ENCODE measurements at places on chromosomes 5 and 9. TPM values are rescaled to one million over a fixed set of nuclear protein-coding genes. Genes with fewer than 3 reads are reported as not detected.
A peak's percentile ranks its signal among the peaks of the same experiment; 100 is the strongest.

DNA sequence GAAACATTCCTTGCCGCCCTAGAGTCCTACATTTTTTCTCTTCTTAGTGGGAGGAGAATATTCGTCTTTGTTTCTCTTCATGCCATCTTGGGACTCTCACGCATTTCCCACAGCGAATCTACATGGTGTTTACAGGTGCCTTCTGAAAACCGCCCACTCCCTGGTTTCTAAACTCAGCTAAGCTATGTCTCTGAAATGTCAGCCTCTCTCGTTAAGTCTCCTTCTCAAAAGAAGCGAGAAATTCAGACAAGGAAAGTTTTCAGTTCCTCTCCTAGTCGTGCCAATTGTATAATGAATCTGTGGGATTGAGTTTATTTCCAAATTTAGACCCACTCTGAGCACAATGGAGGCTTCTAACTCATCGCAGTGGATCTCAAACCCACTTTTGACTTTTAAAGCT is 186.8 kb upstream of the NFIB start:
- H3K27ac ChIP-seq, result no peak overlapping the region
- no peak overlapping the region for H3K4me3 ChIP-seq
- H3K27me3 ChIP-seq, result no peaks in the 10 kb centered on the region

DNA sequence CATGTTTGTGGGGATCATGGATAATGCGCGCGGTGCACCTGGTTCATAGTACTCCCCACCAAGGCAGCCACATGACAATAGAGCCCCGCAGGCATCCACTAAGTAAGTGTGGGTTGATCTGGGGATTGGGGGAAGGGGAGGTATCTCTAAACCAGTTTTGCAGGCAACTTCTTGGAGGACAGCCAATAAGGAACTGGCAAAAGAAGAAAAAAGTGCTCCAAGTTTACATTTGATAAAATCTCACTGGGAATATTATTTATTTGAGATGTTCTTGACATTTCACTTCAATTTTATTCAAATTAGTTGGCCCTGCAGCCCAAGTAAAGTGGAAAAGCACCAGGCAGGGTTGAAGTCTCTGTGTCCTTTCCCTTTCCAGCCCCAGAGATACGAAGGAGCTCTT is 8.5 kb downstream of the FBP1 start:
- H3K4me3 ChIP-seq, result no peak overlapping the region
- H3K36me3 ChIP-seq, result no peaks in the 10 kb centered on the region
- no peak for DNase-seq
- no peak overlapping the region for H3K27ac ChIP-seq
- peaks cover 9% of the 10 kb centered on the region for H3K27me3 ChIP-seq

DNA sequence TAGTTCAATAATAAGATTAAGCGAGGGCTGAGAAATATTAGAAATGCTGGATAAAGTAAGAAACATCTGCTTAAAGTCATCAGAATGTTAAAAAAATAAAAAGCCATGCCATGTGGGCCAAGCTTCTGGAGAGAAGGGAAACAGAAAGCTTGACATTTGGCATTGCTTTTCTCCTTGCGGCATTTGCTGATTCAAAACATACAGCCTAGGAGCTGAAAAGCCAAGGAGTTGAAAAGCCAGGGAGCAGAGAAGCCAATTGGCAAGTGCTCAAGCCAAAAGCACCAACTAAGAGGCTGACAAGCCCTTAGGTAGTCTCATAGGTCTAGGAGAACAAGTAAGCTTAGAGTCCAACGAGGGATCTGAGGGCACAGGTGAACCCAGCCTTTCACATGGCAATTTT is 754.3 kb downstream of the TLE4 start:
- no peak overlapping the region for H3K27ac ChIP-seq
- no peaks in the 10 kb centered on the region for H3K27me3 ChIP-seq
- H3K4me1 ChIP-seq, result no peaks in the 10 kb centered on the region
- no peak overlapping the region for H3K4me3 ChIP-seq

DNA sequence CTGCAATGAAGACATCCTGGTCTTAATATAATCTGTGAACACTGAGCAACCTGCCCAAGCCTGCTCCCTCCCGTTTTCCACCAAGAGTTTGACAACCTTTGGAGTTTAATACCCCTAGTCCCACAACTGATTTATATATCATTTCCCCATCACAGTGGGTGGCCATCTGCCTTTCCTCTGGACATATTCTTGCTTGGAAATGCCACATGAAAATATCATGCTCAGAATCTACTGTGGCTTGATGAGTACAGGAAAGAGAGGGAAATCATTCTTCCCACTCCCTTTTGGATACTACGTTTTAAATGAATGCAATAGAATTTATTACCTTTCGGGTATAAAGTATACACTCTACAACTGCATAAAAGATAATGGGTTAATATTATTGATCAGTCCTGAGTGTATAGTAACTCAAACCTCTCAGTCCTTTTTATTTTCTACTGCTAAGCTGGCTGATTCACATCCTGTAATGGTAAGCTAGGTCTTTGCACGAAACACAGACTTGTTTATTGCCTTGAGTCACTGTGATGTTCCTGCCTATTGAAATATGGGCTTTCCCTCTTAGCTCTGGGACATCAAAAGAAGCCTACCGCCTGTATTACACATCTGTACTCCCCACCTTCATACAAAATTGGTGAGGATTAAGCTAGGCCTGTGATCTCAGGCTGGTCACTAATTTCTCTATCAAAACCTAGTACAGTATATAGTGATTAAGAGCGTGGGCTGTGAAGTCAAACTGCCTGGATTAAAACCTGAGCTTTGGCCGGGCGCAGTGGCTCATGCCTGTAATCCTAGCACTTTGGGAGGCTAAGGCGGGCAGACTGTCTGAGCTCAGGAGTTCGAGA is 67.6 kb upstream of the NR5A1 start:
- no peak overlapping the region for H3K4me3 ChIP-seq
- H3K27ac ChIP-seq, result no peak overlapping the region
- H3K36me3 ChIP-seq, result no peaks in the 10 kb centered on the region
- DNase-seq, result peak; percentile 31
- H3K4me1 ChIP-seq, result no peaks in the 10 kb centered on the region

DNA sequence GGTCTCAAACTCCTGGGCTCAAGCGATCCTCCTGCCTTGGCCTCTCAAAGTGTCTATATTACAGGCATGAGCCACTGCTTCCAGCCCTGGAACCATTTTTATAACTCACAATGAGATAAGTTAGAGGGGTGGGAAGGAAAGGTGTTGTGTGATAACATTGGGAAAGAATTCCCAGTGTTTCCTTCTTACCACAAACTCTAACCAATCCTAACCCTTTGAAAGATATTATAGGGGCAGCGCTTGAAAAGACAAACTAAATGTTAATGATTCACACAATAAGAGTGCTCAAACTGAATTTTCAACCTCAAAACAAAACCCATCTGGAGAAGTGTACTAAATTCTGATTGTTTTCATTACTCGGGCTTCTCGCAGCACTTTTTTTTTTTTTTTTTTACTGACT is 109.7 kb downstream of the TSSK1B start:
- H3K27me3 ChIP-seq, result no peaks in the 10 kb centered on the region
- no peak for DNase-seq
- no peaks in the 10 kb centered on the region for H3K36me3 ChIP-seq
- no peak overlapping the region for H3K27ac ChIP-seq
- no peaks in the 10 kb centered on the region for H3K4me1 ChIP-seq

- DNase-seq, result no peak
- H3K27me3 ChIP-seq, result peaks cover 8% of the 10 kb centered on the region
- H3K4me3 ChIP-seq, result no peak overlapping the region
- H3K27ac ChIP-seq, result no peak overlapping the region
- H3K36me3 ChIP-seq, result no peaks in the 10 kb centered on the region
Observed at GRCh38 chr9:121645003-121645402, 6.4 kb upstream of the DAB2IP start.

DNA sequence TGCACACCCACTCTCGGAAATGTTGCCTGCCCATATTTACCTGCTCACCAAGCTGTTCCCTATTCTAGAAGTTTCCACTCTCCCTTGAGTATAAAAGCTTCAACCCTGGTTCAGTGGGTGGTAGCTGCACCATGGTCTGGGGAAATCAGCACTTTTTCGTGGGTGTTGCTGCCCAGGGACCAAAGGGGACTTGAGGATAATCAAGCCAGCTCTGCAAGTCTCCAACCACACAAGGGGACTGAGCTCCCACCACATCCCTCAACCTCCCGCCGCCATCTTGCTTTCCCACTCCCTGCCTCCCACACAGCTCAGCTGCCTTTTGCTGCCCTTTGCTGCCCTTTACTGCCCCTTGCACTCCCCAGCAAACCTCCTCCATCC is 210.0 kb downstream of the AUH start:
- DNase-seq, result no peak
- H3K27me3 ChIP-seq, result no peaks in the 10 kb centered on the region
- no peak overlapping the region for H3K27ac ChIP-seq

DNA sequence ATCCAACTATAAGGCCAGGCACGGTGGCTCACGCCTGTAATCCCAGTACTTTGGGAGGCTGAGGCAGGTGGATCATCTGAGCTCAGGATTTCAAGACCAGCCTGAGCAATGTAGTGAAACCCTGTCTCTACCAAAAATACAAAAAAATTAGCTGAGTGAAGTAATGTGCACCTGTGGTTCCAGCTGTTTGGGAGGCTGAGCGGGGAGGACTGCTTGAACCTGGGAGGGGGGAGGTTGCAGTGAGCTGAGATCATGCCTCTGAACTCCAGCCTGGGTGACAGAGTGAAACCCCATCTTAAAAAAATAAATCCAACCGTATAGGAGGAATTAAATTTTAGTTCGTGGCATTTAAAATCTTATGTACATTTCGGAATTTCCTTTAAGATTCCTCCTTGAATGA is 123.4 kb downstream of the CDC42SE2 start:
- H3K4me3 ChIP-seq, result no peak overlapping the region
- no peak overlapping the region for H3K27ac ChIP-seq
- DNase-seq, result no peak
- no peaks in the 10 kb centered on the region for H3K27me3 ChIP-seq
- no peaks in the 10 kb centered on the region for H3K4me1 ChIP-seq

DNA sequence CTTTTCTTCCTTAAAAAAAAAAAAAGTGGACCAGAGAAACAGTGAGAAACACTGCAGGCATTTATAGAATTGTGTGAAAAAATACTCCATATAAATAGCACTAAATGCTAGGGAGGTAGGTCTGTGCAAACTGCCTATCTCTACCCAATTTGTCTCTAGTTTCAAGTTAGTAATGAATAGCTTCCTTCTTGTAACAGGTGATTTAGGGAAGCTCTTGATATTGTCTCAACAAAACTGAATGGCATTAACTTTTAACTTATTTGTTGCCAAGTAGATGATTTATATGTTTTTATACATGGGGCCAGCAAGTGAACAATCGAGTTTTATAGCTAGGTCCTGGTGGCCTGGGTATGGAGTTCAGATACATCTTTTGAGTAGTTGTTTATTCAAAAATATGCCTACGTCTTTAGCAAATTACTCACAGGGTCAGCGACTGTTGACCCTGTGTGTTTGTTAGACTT is 283.6 kb downstream of the NR3C1 start:
- H3K4me1 ChIP-seq, result no peaks in the 10 kb centered on the region
- no peaks in the 10 kb centered on the region for H3K36me3 ChIP-seq
- no peaks in the 10 kb centered on the region for H3K27me3 ChIP-seq
- DNase-seq, result no peak

DNA sequence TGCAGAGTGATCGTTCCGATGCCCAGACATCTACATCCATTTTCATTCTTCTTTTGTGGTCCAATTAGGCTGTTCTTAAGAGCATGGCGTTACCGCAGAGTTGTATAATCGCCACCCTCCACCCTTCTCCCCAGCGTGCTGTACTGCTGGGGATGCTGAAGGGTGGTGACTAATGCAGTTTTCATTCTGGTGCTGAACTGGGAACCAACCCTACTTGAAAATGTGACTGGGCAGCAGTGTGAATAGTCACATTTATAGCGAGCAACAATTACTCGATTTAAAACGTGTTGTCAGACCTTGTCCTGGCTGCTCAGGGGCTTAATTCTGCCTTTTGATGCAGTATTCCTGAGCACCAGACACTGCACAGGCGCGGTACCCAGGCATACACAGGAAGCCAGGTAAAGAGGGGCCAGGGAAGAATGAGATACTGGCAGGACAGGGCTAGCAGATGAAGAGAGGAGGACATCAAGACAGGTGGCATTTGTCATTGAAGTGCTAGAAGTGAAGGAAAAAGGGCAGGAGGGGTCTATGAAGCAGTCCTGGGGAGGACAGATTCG is 719 bp upstream of the ISCA1 start:
- H3K36me3 ChIP-seq, result no peaks in the 10 kb centered on the region
- H3K4me3 ChIP-seq, result peak overlapping the region; percentile 97
- no peaks in the 10 kb centered on the region for H3K27me3 ChIP-seq
- DNase-seq, result peak; percentile 87
- peak overlapping the region; percentile 89 for H3K27ac ChIP-seq

DNA sequence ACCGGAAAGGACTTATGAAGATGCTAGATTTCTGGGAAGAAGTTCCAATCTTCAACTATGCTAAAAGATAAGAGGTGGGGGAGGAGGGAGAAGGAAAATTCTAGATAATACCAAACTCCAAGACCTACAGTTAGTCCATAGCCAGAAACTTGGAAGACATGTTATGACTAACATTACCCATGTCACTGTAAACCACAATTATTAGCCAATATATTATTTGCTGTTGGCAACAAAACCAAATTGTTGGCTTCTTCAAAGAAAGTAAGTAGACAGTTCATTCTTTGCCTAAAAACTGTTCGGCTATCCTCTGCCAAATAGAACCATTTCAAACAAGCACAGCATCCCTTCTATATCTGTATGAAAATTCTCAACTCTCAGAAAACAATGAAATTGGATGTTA is 25.1 kb downstream of the PRLR start:
- H3K4me3 ChIP-seq, result no peak overlapping the region
- no peak for DNase-seq
- H3K27ac ChIP-seq, result no peak overlapping the region
- no peaks in the 10 kb centered on the region for H3K4me1 ChIP-seq
- H3K27me3 ChIP-seq, result peaks cover 4% of the 10 kb centered on the region
- no peaks in the 10 kb centered on the region for H3K36me3 ChIP-seq

DNA sequence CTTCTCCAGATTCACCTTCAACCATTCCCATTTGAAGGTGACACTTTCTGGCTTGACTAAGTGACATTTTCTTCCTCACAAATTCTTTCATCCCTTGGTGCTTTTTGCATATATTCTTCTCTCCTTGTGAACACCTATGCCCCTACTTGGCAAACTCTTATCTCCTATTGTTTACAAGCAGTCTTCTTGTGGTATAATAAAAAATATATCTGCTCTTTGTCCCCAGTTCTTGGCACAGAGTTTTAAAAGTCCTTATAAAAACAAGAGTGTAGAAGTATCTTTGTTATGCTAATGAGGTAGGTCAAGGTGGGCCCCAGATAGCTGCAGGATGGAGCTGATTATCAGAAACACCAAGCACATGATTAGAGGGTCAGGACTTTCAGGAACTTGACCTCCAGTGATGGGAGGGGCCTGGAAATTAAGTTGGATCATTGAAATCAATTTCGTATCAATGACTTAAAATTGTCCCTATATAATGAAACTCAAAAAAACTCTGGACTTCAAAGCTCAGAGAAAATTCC is 38.0 kb downstream of the TMEM161B start:
- H3K27me3 ChIP-seq, result no peaks in the 10 kb centered on the region
- no peaks in the 10 kb centered on the region for H3K4me1 ChIP-seq
- H3K4me3 ChIP-seq, result no peak overlapping the region
- H3K36me3 ChIP-seq, result no peaks in the 10 kb centered on the region
- H3K27ac ChIP-seq, result no peak overlapping the region

- DNase-seq, result no peak
- H3K4me3 ChIP-seq, result no peak overlapping the region
- peak overlapping the region; percentile 3 for H3K27ac ChIP-seq
- no peaks in the 10 kb centered on the region for H3K27me3 ChIP-seq
Observed at GRCh38 chr5:77428526-77428925, 63.6 kb downstream of the WDR41 start.

The CDH6 gene
- 45.4 TPM for polyA plus RNA-seq

The KIF27 gene
- 1.00 TPM for polyA plus RNA-seq

The SMIM33 gene
- not detected for polyA plus RNA-seq

The RNF38 gene
- polyA plus RNA-seq, result 18.8 TPM

The STRBP gene
- 3.3 TPM for polyA plus RNA-seq

The SHOC1 gene
- polyA plus RNA-seq, result 0.02 TPM

The CDKN2B-AS1 gene
- 1.7 TPM for polyA plus RNA-seq

The BTNL3 gene
- polyA plus RNA-seq, result not detected
